ENCODE measurements at places on chromosomes 2 and 18. TPM values are rescaled to one million over a fixed set of nuclear protein-coding genes. Genes with fewer than 3 reads are reported as not detected.

DNA sequence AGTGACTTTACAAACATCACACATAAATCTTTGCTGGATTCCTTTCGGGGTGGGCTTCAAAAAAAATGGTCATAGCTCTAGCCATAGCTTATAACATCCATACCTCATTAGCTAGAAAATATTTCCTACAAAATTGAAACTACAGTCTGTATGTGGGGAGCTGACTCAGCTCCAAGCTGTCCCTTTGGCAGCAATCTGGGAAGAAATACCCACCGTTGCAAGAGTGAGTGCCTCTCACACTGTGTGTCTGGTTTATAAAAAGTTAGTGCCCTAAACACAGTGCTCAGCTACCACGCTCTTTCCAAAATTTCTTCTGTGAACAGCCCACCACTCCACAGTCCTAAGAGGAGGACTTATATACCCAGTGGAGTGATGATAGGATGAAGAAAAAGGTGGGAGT lies 170.1 kb downstream of the RBM43 start:
- H3K27ac ChIP-seq = no peak overlapping the region
- H3K27me3 ChIP-seq = no peaks in the 10 kb centered on the region
- no peak overlapping the region for H3K4me3 ChIP-seq
- DNase-seq = no peak
- no peaks in the 10 kb centered on the region for H3K4me1 ChIP-seq

DNA sequence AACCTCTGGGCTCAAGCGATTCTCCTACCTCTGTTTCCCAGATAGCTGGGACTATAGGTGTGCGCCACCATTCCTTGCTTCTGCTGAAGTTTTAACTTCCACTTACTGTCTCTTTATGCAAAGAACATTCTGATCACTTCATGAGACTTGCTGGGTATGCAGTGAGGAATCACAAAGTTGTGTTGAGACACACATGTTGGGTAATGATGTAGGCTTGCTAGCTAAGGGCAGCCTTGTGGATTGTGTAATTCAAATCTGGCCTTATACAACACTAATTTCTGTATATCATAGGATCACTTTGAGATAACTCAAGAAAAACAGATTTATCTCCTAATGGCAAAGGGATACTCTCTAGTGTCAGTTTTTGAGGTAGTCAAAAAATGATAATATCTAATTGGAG lies 24.2 kb downstream of the XRCC5 start:
- H3K4me1 ChIP-seq = no peaks in the 10 kb centered on the region
- no peak for DNase-seq
- H3K27ac ChIP-seq = no peak overlapping the region
- H3K4me3 ChIP-seq = no peak overlapping the region

DNA sequence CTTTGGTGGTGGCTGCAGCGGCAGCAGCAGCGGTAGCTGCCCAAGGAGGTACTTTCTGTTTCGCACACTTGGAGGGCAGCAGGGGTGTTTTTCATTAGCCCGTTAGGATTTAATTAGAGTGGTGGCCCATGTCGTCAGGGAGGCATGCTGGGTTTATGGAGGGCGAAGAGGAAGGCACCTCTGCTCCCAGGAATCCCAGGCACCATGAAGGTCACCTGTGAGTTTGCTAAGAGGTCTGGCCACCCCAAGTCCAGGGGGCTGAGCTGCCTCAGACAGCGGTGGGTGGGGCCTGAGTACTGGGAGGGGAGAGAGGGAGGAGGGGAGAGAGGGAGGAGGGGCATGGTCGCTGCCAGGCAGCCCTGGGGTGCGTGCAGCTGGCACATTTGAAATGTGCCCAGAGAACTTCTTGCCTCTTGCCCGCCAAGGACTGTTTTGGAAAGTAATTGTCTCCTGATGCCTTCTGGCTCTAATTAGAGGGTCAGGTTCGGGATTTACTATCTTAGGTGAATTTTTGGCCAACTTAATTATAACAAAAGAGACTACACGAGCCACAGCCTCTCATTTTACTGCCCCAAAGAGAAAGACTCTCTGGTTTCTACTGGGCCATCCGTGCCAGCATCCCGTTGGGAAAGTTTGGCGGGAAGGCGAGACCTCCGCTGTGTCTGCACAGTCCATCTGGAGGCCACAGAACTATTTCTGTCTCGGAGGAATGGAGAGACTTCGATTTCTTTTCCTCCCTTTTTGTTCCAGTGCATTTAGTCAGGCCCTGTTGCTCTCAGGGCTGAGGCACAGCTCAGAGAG lies 62.0 kb downstream of the GLI2 start:
- no peaks in the 10 kb centered on the region for H3K36me3 ChIP-seq
- no peak for DNase-seq
- no peak overlapping the region for H3K27ac ChIP-seq

GRCh38 chr2:102485147-102485785 lies 12.2 kb downstream of the SLC9A4 start:
- no peak overlapping the region for H3K27ac ChIP-seq
- no peaks in the 10 kb centered on the region for H3K27me3 ChIP-seq
- peaks cover 3% of the 10 kb centered on the region for H3K4me1 ChIP-seq
- H3K36me3 ChIP-seq = no peaks in the 10 kb centered on the region

Gene IL1R2
- polyA plus RNA-seq = 0.06 TPM

Gene GALR1
- 0.09 TPM for polyA plus RNA-seq

- no peaks in the 10 kb centered on the region for H3K4me1 ChIP-seq
- H3K27me3 ChIP-seq = no peaks in the 10 kb centered on the region
- no peak overlapping the region for H3K27ac ChIP-seq
- DNase-seq = no peak
- no peak overlapping the region for H3K4me3 ChIP-seq
Observed at GRCh38 chr2:108080177-108080576, 93.9 kb downstream of the SLC5A7 start.

DNA sequence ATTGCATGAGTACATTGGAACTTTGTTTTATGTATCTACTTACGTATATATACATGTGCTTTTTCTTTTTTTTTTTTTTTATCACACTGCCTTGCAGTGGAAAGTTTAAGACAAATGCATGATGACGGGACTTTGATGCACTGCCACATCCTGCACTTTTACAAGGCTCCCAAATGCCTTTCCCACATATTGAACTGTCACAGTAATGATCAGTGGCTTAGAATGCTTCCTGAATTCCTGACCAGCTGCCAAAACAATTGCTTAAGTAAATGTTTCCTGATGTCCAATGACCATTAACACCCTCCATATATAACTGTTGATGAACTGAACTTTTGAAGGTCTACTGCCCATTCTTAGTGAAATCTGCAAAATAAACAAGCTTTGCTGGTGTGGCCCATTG lies 60.2 kb downstream of the LYPD6B start:
- H3K27ac ChIP-seq = no peak overlapping the region
- no peaks in the 10 kb centered on the region for H3K27me3 ChIP-seq
- DNase-seq = no peak
- H3K4me1 ChIP-seq = no peaks in the 10 kb centered on the region

DNA sequence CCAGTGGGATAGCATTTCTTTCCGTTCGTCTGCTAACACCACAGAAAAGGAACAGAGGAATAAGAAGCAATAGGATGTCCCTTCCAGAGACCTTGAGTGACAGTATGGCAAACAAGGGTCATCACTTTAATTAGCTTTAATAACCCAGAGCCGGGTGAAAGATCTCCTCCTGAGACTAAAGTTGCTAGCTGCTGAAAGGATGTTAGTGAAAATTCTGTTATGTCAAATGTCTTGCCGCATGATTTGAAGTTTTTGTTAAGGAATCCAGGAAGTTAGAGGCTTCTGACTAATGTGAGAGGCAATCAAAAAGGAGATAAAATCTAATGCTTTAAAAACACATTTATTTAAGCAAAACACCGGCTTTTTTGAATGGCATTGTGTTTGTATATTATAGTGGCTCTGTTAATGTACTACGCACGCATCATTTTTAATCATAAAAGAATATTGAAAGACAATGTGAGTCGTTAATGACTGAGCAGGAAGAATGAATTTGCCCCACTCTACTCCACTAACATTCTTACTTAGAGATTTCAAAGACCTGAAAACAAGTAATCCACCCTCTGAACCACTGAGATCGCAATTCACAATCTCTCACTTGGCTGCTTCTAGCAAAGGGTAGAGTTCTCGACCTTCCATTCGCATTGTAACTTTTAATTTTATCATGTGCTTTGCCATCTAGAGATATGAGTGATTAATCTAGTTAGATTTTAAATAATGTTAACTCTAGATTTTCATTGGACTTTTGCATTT lies 536.6 kb downstream of the LRRTM4 start:
- H3K4me1 ChIP-seq = no peaks in the 10 kb centered on the region
- DNase-seq = no peak
- H3K4me3 ChIP-seq = no peak overlapping the region
- H3K36me3 ChIP-seq = no peaks in the 10 kb centered on the region

- H3K4me1 ChIP-seq = no peaks in the 10 kb centered on the region
- H3K36me3 ChIP-seq = no peaks in the 10 kb centered on the region
- DNase-seq = no peak
- H3K27me3 ChIP-seq = no peaks in the 10 kb centered on the region
Observed at GRCh38 chr18:65527879-65528633, 222.8 kb upstream of the CDH7 start.

- no peak overlapping the region for H3K27ac ChIP-seq
- no peak for DNase-seq
- H3K4me3 ChIP-seq = no peak overlapping the region
- H3K4me1 ChIP-seq = 0 out of 2 replicates have a peak, but pooled peaks cover 6% of the 10 kb centered on the region
Observed at GRCh38 chr2:150802635-150803034, 315.2 kb upstream of the RND3 start.

Gene EHD3
- polyA plus RNA-seq = 9.3 TPM

- H3K4me1 ChIP-seq = peaks cover 2% of the 10 kb centered on the region
- no peaks in the 10 kb centered on the region for H3K36me3 ChIP-seq
- no peaks in the 10 kb centered on the region for H3K27me3 ChIP-seq
- H3K27ac ChIP-seq = no peak overlapping the region
- peak; percentile 39 for DNase-seq
Observed at GRCh38 chr2:64383016-64383591, 70.9 kb upstream of the LGALSL start.

DNA sequence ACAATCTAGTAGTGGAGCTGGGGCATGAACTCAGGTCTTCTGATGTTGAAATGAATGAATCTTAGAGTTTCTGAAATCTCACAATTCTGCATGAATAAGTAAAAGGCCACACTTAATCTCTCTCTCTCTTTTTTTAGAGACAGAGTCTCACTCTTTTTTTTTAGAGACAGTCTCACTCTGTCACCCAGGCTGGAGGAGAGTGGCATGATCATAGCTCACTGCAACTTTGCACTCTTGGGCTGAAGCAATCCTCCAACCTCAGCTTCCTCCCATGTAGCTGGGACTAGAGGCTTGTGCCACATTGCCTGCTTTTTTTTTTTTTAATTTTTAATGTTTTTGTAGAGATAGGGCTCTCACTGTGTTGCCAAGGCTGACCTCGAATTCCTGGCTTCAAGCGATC lies 68.9 kb upstream of the THOC1 start:
- no peaks in the 10 kb centered on the region for H3K4me1 ChIP-seq
- H3K36me3 ChIP-seq = no peaks in the 10 kb centered on the region

- no peak overlapping the region for H3K4me3 ChIP-seq
- no peak overlapping the region for H3K27ac ChIP-seq
- H3K4me1 ChIP-seq = no peaks in the 10 kb centered on the region
- no peaks in the 10 kb centered on the region for H3K36me3 ChIP-seq
Observed at GRCh38 chr18:9862686-9863085, 23.1 kb upstream of the TXNDC2 start.

Measured in H1 (cell line).